ENCODE measurements at places on chromosomes 1 and 21.

GRCh38 chr1:109620841-109621286 is 1.2 kb downstream of the AMPD2 start:
- peak; percentile 97 for DNase-seq

DNA sequence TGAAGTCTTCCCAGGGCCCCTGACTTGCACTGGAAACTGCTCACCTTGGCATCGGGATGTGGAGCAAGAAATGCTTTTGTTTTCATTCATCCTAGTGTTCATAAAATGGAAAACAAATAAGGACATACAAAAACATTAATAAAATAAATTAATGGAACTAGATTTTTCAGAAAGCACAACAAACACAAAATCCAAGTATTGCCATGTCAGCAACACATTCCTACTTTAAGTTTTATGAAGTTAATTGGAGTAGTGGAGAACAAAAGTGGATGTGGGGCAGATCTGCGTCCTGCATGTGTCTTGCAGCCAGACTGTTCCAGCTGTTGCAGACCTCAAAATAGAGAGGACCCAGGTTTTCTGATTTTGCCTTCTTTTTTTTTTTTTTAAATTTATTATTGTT is 32.9 kb downstream of the PRMT2 start:
- no peak for DNase-seq

GRCh38 chr1:223628233-223629125 is 37.0 kb downstream of the CAPN8 start:
- DNase-seq = peak; percentile 70

- DNase-seq = no peak
These were observed 15.3 kb upstream of the STUM start for GRCh38 chr1:226533220-226533619.

DNA sequence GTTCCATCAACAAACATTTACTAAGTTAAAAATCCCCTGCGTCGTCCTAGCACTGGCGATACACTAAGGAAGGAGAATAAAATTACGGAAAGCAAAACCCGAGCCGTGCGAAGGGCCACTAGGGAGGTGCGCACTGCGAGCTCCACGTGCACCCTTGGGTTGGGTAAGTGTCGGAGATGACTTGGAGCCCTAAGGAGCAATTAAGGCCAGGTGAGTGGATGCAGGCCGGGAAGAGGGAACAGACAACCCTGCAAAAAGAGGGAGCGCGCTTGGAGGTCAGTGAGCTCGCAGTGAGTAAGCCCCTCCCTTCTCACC is 704 bp downstream of the WDR4 start:
- no peak for DNase-seq

GRCh38 chr1:184362876-184363275 is 24.0 kb upstream of the C1orf21 start:
- no peak for DNase-seq

GRCh38 chr1:17347769-17348592 is 24.0 kb upstream of the PADI6 start:
- no peak for DNase-seq

- no peak for DNase-seq
These were observed 59.8 kb upstream of the ETV3 start for GRCh38 chr1:157197906-157198435.

- peak; percentile 62 for DNase-seq
These were observed 857 bp downstream of the GPX7 start for GRCh38 chr1:52602856-52603600.

DNA sequence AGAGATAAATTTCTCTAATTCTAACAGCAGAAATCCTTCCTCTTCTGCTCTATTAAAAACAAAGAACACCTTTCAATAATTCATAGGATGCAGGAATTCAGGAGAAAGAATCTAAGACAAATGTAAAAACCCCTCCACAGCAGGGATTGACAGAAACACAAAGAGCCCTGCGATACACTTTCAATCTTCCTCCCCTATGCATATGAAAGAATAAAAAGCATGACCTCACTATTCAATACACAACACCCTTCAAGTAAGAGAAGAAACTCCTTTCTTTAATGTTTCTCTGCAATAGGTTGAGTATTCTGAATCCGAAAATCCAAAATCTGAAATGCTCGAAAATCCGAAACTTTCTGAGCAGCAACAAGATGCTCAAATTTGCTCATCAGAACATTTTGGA is 17.1 kb downstream of the SRSF4 start:
- DNase-seq = no peak

GRCh38 chr1:164702216-164702615 is 143.2 kb downstream of the PBX1 start:
- DNase-seq = no peak

- no peak for DNase-seq
These were observed 4.1 kb upstream of the GABRD start for GRCh38 chr1:2014741-2015735.

DNA sequence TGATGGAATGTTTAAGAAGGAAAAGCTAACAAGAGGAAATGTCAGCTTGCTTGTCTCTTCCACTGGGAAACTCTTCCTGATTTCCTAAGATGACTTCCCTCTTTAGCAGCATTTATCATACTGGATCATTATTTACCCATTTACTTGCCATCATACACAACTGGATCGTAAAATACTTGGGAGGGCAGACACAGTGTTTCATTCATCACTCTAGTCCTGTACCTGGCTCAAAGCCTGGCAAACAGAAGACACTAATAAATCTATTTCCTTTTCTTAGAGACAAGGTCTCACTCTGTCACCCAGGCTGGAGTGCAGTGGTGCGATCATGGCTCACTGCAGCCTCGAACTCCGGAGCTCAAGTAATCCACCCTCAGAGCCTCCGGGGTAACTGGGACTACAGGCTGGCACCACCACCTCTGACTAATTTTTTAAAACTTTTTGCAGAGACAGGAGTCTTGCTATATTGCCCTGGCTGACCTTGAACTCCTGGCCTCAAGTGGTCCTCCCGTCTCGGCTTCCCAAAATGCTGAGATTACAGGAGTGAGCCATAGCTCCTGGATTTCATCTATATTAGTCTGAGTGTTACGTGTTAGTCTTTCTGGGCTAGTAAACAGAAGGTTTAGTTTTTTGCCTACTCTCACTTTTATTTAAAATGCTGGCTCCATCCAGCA is 574.6 kb downstream of the SMYD3 start:
- no peak for DNase-seq

DNA sequence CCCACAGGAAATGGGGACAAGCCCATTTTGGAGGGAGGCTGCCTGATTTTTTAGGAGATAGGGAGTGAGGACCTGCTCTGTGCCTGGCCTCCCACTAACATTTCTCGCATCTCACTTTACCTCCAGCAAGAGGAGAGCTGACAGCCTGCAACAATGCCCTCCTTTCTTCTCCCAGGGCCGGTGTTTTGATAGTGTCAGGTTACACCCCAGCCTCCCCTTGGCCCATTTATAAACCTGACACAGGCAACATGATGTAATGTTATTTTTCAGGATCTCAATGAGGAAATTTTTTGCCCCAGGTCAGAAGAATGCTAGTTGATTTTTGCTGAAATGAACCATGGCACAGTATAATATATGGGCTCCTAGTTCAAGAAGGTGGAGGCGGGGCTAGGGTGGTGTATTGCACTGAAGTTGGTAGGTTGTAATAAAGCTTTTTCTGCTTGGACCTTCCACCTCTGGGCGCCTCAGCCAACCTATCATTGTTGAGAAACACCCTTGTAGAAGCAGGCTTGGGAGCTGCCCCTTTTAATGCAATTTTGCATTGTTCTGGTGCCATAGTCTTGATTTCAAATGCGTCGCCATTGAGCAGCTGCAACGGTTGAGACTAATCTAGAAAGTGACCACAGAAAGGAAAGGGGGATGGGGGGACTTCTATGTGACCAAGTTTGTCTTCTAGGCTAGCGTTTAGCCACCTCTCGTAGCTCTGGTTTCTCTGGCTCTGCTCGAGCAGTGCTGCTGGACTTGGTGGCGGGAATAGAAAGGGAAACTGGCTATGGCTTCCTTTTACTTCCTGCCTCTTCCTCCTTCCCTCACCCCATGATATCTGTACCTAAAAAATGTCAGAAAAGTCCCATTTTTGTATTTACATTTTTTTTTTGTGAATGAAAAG is 53.0 kb downstream of the PBX1 start:
- peak; percentile 71 for DNase-seq

- no peak for DNase-seq
These were observed 27.5 kb downstream of the TMEM51 start for GRCh38 chr1:15180945-15181523.

DNA sequence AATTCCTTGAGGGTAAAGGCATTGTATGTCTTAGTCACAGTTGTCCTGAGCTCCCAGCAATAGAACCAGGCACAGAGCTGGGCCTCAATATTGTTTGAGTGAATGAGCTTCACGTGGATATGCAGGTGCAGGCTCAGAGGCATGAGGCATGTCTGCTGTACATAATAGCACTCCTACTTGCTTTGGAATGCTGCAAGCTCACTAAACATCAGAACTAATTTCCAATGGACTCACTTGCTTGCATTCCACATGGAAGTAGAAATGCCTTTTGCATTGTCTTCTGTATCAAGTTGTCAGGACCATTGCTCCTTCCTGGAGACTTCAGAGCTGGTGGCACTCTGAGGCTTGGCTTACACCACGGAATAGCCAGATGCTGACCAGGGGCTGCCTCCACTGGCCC is 37.1 kb downstream of the INAVA start:
- no peak for DNase-seq

GRCh38 chr1:64956733-64957441 is 9.5 kb downstream of the JAK1 start:
- DNase-seq = no peak

- no peak for DNase-seq
These were observed 356.3 kb upstream of the C1orf174 start for GRCh38 chr1:4256351-4256750.

DNA sequence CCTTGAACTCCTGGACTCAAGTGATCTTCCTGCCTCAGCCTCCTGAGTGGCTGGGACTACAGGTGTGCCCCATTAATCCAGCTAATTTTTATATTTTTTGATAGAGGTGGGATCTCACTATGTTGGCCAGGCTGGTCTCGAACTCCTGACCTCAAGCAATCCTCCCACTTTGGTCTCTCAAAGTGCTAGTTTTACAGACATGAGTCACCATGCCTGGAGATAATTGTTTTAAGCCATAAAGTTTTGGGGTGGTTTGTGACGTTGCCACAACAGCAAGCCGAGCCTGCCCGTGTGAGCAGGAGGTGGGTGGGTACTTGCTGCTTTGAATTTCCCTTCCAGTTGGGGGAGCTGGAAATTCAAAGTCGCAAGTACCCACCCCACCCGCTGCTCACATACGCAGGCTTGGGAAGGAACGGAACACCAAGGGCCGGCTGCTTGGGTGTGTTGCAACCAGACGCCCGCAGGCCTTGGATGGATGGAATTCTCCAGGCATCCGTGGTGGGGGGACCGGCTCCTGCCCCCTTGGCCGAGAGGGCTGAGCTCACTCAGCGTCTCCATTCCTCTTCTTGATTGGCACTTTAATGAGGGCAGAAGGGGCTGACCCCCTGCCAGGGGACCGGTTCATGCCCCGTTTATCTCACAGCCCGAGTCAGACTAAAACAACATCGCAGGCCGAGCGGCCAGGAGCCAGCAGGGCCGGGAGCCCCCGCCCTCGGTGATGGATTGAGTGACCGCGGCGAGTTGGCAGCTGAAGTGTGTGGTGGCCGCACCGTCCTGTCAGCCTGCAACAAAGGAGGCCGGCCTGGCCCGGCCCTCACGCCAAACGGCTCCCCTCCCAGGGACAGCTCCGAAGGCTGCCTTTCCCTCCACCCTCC is 78.1 kb downstream of the DHRS3 start:
- peak; percentile 68 for DNase-seq

All from tongue (tissue), 3 donors.